B cell (primary cell): ENCODE measurements at places on chromosomes 2 and 18. TPM values are rescaled to one million over a fixed set of nuclear protein-coding genes. Genes with fewer than 3 reads are reported as not detected.
A peak's percentile ranks its signal among the peaks of the same experiment; 100 is the strongest.

DNA sequence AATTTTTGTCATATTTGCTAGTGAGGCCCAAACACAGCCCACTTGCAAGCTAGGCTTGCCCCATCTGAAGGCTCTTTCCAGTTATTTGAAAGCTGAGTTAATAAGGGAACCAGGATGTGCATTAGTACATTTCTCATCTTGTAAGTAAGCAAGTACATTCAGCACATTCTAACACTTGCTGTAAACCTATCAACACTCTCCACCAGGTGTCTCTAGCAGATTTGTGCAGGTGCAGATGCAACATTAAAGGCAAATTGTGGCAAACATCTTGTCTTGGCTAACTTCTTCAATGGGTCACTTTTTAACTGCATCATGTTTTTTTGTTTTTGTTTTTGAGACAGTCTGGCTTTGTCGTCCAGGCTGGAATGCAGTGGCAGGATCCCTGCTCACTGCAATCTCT, 25.3 kb upstream of the MFSD6 start:
- peak; percentile 66 for DNase-seq
- no peaks in the 10 kb centered on the region for H3K4me1 ChIP-seq
- H3K27me3 ChIP-seq = no peaks in the 10 kb centered on the region
- H3K27ac ChIP-seq = no peak overlapping the region
- no peaks in the 10 kb centered on the region for H3K36me3 ChIP-seq
- H3K4me3 ChIP-seq = no peak overlapping the region

DNA sequence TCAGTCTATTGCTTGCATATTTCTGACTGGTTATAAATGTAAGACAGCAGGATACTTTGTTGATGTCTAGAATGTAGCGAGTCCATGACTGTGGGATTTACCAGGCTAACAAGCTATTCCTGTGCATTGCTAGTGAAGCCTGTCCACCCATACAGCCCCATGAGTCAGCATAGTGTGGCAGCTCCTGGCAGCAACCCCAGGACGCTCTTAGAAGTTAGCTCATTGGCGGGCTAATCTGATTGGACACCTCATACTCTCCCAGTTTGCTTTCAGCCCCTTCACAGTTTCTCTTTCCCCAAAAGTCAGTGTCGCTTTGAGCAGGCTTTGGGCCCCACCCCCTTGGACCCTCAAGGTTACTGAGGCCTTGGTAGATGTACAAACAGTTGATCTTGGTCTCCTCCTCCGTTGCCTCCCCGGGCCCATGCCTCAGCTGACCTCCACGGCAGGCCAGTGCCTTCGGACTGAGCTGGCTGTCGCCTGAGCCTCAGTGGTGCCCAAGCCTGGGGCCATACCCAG, 48.0 kb downstream of the COA5 start:
- H3K27me3 ChIP-seq = no peaks in the 10 kb centered on the region
- H3K36me3 ChIP-seq = no peaks in the 10 kb centered on the region
- no peak for DNase-seq
- H3K4me3 ChIP-seq = no peak overlapping the region
- H3K4me1 ChIP-seq = peaks cover 29% of the 10 kb centered on the region

Gene TMEM182
- 5.0 and 6.5 TPM in 2 replicates for total RNA-seq

- no peak for DNase-seq
- H3K27ac ChIP-seq = peak overlapping the region; percentile 55
- no peaks in the 10 kb centered on the region for H3K36me3 ChIP-seq
- peaks cover 70% of the 10 kb centered on the region for H3K4me1 ChIP-seq
Measured at GRCh38 chr18:10482363-10482984, 28.0 kb downstream of the APCDD1 start.

Gene TXNDC2
- 0.22 and 0.73 TPM in 2 replicates for total RNA-seq

- H3K4me3 ChIP-seq = no peak overlapping the region
- no peak for DNase-seq
- H3K27me3 ChIP-seq = no peaks in the 10 kb centered on the region
- H3K4me1 ChIP-seq = no peaks in the 10 kb centered on the region
Measured at GRCh38 chr2:118249531-118249930, 161.3 kb downstream of the INSIG2 start.
